Activated CD4-positive, alpha-beta T cell treated with anti-CD3 and anti-CD28 coated beads for 4 hours (primary cell): ENCODE measurements at places on chromosomes 7 and 10.

- DNase-seq: no peak
Observed at GRCh38 chr10:110918643-110919348, at the start of gene BBIP1. TSS of gene BBIP1 (minus strand) at chr10:110919180. CDS start at chr10:110918157, 1,023 bp downstream.

DNA sequence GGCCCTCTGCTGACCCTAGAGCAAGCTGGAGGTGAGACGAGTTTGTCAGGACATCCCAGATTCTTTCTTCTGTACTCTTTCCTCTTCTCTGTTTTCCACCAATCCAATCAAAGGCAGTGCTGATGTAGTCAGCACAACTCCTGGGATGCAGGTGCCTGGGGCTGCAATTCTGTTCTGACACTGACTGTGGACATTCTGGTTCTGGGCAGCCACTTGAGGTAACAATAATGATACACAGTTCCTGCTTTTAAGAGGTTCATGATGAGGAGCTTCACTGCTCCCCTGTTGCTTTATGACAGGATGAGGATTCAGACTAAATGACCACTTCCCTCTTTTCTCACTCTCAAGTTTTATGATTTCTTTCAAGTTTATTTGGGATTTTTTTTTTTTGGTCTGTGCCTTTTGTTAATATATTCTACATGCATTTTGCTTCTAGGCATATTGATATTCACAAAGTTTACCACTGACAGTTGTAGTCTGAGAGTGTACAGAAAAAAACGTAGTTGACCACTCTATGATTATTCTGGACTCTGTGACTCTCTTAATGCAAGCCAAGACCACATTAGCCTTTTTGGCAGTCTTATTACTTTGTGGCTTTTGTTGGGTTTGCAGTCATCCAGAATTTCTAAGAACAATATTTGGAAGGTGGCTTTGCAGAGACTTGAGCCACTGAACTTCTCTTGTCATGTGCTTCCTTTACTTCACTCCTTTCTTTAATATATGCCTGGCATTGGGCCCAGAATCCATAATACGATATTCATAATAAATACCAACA lies 247.6 kb downstream of the AUTS2 start:
- DNase-seq: no peak

- DNase-seq: no peak
Observed at GRCh38 chr7:26425655-26426054, 134.0 kb downstream of the SNX10 start.

- no peak for DNase-seq
Observed at GRCh38 chr7:77697535-77697831, 1.2 kb downstream of the RSBN1L start.

DNA sequence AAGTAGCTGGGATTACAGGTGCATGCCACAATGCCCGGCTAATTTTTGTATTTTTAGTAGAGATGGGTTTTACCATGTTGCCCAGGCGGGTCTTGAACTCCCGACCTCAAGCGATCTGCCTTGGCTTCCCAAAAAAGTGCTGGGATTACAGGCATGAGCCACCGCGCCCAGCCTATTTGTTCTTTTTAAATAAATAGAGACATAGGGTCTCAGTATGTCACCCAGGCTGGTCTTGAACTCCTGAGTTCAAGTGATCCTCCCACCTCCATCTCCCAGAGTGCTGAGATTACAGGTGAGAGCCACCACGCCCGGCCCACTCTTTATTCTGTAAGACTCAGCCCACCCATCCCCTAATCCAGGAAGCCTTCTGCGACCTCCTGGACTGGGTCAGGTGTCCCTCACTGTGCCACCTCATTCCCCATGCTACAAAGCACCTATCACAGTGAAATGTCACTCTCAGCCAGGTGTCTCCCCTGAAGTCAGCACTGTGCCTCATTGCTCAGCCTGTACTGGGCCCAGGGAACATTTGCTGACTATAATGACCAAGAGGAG lies 2.8 kb downstream of the TMEM120A start:
- DNase-seq: no peak

DNA sequence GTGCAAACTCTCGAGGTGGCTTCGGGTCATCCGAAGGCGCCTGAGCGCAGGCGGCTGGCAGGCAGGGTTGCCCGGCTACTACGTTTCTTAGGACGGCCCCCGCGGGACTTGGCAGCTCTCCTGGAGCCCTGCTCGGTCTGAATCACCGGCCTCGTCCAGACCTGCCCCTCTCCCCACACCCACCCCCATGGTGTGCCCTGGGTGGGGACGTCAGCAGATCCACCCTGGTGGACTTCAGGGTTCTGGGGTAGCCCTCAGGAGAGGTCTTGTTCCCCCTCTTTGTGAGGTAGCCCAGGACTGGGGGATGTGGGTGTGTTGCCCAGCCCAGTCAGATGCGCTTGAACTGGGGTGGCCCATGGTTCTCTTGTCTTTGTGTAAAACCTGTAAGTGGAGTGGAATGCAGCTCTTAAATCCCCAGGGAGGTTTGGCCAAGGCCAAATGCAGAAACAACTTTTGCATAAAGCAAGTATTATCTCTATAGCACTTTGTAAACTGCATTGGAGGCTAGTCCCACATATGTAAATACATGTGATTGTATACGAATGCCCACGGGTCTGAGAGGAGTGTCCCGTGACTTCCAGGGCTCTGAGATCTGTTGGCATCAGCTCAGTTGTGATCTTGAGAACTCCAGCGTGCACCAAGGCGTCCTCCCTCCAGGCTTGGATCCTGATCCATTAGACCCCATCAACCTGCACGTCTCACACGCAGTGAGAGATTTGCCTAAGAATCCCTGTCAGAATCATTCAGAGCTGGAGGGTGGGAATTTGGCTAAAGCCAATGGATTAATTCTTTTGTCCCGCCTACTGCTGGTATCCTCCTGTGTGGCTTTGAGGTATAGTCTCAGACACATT lies 1.8 kb downstream of the PFKFB3 start:
- no peak for DNase-seq

- DNase-seq: no peak
Observed at GRCh38 chr10:59752278-59752940, 846 bp downstream of the MRLN start.

GRCh38 chr7:39527951-39528350 lies 38.3 kb upstream of the YAE1 start:
- DNase-seq: no peak

DNA sequence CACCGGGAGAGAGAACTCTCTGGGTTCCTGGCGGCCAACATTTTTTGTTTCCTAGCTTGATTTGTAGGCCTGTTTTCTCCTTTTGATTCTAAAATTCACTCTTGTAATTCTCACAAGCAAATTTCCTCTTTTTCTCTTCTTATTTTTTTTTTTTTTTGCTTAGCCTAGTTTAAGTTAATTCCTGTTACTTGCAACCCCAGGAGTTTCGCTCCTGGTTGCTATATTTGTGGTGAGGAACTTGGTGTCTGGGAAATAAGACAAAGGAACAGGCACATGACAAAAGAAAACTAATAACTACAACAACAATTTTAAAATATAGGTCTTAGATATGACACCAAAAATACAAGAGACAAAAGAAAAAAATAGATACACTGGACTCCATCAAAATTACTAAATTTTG lies 6.7 kb downstream of the AOAH start:
- DNase-seq: no peak

DNA sequence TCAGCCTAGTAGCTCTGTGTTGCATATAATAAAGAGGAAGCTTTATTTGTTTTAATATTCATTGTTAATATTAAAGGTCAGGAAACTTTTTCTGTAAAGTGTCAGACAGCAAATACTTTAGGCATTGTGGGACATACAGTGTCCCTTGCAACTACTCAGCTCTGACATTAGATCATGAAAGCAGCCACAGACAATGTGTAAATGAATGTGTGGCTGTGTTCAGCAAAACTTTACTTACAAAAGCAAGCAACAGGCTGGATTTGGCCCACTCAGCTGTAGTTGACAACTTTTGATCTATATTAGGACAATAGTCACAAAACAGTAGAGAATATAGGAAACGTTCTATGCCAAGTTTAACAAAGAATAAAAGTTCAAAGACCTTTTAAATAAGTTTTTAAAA lies 173.3 kb downstream of the RNLS start:
- no peak for DNase-seq

DNA sequence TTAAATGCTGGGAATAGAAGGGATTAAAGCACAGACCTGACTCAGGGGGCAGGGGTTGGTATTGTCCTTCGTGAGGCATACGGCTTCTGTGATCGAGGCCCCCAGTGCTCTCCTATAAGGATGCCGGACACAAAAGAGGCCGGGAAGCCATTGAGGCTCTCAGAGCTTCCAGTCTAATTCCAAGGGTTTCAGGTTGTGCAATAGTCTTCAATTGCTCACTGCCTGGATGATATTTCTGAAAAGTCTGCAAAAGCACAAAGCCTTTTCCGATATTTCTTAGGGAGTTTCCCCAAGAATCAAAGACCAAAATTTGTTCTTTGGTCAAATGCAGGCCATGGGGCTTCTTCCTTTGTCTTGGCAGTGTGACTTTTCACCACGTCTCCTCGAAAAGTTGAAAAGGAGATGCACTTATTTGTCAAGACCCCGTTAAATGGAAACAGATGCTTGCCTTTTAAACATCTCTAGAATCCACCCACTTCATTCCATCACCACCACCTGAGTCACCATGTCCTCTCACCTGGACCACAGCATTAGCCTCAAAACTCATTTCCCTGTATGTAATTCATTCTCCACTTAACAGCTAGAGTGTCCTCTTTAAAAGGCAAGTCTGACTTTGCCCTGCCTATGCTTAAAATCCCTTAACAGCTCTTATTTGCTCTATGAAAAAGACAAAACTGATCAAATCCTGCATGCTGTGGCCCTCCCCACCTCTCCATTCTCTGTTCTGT lies 134.8 kb upstream of the NAMPT start:
- DNase-seq: no peak

GRCh38 chr10:44064987-44065787 lies 319.7 kb downstream of the CXCL12 start:
- DNase-seq: no peak

GRCh38 chr7:40374575-40374974 lies 239.8 kb downstream of the SUGCT start:
- DNase-seq: no peak

GRCh38 chr10:31871266-31872065 lies 57.2 kb downstream of the ARHGAP12 start:
- no peak for DNase-seq

DNA sequence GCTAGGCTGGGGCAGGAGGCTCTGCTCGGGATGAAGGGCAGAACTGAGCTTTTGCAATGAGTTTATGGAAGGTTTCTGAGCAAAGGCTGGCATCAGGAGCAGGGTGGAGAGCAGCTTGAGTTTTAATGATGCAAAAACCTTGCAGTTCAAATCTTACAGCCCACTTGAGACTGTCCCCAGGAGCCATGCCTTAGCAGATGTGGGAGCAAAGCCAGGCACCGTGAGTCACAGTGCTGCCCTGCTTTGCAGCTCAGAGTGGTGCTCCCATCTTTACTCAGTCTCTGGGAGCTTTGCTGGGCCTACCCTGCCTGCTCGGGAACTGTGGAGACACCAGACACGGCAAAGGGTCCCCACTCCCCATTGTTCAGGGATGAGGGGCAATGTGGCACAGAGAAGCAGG lies 122.4 kb upstream of the NPS start:
- DNase-seq: no peak

- DNase-seq: no peak
Observed at GRCh38 chr10:66440568-66440967, 485.3 kb upstream of the LRRTM3 start.

DNA sequence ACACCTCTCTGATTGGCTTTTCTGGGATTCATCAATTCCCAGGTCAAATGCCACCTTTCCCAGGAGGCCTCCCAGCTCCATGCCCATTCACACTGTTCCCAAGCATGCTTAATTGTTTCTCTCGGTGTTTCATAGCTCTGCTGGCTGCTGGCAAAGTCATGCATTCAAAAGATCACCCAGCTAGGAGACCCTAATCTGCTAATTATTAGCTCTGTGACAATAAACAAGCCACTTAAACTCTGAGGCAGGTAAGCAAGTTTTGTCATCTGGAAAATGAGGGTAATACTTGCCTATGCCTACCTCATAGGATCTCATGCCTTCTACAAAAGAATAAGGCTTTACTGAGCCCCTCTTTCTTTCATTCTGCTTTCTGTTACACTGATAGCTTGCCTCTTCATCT lies 828 bp upstream of the KEL start:
- DNase-seq: no peak

- DNase-seq: no peak
Observed at GRCh38 chr10:74929197-74929596, 102.8 kb downstream of the KAT6B start.

DNA sequence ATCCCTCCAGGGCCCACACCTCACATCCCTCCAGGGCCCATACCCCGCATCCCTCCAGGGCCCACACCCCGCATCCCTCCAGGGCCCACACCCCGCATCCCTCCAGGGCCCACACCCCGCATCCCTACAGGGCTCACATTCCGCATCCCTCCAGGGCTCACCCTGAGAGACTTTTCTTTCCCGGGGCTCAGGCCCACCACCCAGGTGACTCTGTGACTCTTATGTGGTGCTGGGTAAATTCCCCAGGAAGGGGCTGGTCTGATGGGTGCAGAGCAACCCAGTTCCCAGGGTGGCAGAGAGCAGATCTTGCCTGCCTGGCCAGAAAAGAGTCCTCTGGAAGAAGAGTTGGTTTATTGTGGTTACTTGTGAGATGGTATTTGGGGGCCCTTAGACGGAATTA lies 290.7 kb downstream of the TCERG1L start:
- DNase-seq: no peak

DNA sequence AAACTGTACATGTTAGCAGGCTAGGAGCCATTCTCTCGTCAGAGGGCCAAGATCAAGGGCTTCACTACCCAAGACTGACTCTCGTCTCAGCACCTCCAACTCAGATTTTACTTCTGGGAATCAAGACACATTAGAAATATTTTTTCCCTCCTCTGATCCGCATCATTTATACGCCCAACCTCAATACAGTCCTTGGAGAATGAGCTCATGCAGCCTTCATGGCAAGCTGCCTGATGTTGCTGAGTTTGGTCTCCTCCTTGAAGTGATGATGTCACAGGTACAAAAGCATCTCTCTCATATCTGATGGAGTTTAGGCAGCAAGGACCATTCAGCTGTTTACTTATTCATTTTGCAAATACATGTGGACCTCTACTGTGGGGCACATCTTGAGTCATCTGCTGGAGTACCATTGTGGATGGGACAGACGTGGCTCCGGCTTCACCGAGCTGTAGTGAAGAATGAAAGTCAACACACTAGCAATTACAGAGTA lies 114.0 kb downstream of the BMPER start:
- DNase-seq: no peak

DNA sequence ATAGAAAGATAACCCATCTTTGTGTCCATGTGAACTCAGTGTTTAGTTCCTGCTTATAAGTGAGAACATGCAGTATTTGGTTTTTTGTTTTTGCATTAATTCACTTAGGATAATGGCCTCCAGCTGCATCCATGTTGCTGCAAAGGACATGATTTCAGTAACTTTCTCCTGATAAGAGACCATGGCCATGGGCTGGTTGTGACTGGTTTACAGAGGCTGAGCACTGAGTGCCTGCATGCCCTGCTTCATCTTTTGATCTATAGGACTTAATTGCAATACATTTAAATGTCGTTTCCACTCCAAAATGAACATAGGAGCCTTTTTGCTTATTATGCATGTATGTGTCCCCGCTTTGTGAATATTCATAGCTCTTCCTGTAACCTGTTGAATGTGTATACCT lies 101.3 kb upstream of the IGFBP3 start:
- DNase-seq: no peak
